ENCODE measurements at places on chromosomes 4 and X.
A peak's percentile ranks its signal among the peaks of the same experiment; 100 is the strongest.

- no peak for DNase-seq
Observed at GRCh38 chr4:8705161-8706145, 112.9 kb downstream of the CPZ start.

GRCh38 chr4:119165767-119166166 is 30.1 kb downstream of the MYOZ2 start:
- no peak for DNase-seq

DNA sequence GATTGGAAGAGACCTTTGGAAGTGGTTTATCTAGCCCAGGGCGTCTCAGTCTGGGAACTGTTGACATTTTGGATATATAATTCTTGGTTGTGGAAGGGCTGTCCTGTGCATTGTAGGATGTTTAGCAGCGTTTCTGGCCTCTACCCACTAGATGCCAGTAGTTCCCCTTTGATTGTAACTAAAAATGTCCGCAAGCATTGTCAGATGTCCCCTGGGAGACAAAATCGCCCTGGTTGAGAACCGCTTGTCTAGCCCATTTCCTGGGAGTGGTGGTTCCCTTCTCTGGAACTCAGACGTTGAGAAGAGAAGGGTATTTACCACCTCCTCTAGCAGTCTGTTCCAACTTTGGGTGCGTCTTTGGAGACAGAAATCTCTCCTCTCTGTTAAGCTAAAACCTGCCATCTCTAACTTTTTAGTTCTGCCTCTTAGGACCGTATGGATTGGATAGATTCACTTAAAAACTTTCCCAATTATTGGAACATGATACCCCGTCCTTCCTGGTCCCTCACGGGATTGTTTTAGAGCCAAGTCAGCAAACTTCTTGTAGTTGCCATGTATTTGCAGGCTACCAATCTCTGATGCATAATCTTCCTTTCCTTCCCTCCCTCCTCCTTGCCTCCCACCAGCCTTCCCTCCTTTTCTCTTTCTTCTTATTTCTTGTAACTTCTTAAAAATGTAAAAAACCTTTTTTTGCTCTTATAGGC is 13.9 kb downstream of the TMEM165 start:
- no peak for DNase-seq

DNA sequence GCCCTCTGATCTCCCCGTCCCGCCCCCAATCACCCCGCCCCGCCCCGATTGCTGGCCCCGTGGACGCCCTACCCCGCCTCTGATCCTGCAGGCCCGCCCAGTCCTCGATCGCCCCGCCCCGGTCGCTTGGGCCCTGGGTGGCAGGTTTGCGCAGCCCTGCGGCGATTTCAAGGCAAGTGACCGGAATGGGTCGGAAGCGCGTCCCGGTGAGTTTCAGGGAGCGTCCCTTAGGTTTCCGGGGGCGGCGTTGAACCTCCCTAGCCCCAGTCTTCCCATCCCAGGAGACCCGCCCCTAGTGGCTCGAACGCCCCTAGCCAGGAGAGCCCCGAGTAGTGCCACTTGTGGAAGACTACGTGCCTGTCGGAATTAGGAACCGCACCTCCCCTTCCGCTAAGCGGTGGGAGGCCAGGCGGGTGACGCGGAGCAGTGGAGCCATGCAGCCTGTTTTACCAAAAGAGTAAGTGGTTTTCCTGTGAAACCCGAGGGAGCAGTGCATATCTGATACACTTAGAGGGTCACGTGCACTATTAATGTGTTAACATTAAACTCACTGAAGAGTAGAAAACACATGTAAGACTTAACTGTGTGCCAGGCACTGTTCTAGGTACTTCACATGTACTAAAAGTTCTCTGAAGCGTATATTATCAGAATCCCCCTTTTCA is 354 bp upstream of the TEC start:
- DNase-seq: peak; percentile 40

DNA sequence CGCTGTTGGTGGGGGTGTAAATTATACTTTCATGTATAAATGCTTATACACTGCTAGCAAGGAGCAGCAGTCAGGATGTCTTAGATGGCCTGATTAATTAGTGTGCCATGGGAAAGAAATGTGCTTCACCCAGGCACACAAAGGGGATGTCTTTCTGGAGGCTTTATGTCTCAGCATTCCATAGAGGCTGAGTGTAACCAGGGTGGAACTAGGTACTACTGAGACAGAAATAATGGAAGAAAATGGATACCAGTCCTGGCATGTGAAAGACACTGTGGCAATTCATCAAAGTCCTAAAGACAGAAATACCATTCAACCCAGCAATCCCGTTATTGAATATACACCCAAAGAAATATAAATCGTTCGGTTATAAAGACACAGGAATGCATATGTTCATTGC is 52.5 kb downstream of the PF4 start:
- DNase-seq: no peak

DNA sequence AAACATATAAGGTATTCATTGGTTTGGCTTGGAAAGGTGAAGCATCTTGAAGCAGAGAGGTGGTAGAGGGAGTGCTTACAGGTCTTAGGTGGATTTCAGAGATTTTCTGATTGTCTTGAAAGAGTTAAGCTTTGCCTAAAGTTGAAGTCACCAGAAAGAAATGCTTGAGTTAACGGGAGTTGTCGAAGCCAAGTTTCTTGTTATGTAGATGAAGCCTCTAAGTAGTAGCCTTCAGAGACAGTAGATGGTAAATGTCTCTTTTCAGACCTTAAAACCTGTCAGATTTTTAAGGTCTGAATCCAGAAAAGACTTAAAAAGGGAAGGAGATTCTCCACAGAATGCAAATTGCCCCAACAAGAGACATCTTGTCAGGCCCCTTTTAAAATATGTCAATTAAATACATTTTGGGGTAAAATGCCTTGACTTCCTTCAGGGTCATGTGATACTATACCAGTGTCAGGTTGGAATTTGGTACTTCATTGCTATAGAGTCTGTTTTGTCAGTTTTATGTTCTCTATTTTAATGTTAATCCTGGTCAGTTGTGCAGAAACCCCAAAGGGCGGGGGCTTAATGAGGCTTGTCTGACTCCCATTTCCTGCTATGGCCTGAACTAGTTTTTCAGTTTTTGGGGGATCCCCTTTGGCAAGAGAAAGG is 81.0 kb downstream of the PCDH18 start:
- DNase-seq: no peak

DNA sequence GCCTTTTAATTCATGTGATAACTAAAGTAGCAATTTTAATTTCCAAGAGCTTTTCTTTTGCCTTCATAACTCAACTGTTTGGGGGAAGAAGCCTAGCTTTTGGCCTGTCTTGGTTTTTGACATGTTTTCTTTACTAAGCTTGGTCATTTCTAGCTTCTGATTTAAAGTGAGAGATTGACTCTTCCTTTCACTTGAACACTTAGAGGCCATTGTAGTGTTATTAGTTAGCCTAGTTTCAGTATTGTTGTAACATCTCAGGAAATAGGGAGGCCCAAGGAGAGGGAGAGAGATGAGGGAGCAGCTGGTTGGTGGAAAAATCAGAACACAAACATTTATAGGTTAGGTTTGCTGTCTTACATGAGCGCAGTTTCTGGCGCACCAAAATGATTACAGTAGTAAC is 44.8 kb downstream of the DCLK2 start:
- DNase-seq: no peak

GRCh38 chr4:119300101-119300978 is 21.6 kb downstream of the FABP2 start:
- DNase-seq: no peak

DNA sequence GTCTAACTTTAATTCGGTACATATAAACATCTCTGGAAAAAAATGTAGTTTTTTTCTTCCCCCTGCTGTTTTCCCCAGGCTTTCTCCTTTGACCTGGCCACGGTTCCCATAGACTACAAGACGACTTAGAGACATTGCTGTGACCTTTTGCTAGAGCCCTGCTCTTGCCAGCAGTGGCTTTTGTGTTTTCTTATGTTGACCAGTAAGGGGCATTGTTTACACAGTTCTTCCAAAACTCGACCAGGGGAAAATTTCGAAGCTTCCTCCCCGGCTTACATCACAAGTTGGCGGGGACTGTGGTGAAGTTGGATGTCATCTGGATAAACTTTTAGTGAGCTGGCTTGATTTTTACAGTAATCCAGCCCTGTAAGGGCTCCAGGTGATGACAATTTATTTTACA is 9.3 kb downstream of the CCDC160 start:
- no peak for DNase-seq

DNA sequence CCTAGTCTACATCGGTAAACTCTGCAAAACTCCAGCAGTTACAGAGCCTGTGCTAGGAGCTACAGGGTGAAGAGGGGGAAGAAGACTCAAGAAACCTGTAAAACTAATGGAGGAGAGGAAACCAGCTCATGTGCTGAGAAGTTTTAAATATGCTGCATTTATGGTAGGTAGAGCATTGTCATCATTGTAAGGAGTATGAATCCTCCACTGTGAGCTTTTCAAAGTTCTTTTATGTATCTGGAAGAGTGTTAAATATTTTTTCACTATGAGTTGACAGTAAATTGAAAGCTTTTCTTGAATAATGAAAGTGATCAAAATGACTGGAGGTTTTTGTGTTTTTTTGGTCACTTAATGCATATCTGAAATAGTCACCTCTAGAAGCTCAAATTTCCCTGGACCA is 46.2 kb downstream of the SEPTIN11 start:
- no peak for DNase-seq

DNA sequence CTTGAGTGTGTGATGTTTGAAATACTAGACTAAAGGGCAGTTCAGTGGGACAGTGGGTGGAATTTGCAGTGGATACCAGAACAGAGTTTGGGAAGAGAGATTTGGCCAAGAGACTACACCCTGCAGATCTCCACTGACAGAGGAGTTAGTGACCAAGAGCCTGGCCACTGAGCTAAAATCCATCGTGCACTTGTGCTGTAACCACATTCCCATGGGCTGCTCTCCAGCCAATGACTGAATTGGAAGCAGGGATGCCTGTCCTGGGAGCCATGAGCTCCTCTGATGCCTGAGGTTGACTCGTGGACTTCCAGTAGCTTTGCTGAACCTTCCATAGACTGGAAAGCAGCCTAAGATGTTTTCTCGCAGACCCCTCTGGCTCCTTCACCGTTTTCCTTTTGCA is 296.1 kb downstream of the TRIML1 start:
- no peak for DNase-seq

DNA sequence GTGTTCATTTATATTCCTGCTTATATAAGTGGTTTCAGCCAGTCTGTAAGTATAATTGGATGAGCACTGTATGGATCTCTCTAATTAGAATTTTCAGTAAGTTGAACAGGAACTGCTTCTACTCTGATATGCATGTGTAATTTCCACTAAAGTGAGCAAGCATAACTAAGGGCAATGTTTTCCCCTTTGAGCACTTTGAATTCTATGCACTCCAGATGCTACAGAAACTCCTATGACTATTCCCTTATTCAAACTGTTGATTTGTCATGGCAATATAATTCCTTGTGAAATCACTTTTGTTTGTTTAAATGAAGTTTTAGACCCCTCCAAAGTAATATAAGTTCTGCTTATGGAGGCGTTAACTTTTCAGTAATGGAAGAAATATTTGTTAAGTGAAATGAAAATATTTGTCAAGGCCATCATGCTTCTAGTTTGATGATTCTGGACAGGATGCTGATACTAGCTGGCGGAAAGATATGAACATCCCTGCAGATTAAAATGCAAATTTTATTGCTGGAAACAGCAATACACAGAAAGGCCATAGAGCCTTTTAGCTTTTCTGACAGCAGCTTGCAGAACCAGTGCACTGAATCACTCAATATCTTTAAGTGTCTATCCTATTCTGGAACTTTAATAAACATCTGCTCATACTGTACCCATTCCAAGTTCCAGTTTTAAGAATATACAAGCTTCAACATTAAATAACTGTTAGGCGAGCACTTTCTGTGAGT is 1460.8 kb downstream of the RAPGEF2 start:
- DNase-seq: no peak

- no peak for DNase-seq
Observed at GRCh38 chr4:89158884-89159503, 47.7 kb downstream of the TIGD2 start.

DNA sequence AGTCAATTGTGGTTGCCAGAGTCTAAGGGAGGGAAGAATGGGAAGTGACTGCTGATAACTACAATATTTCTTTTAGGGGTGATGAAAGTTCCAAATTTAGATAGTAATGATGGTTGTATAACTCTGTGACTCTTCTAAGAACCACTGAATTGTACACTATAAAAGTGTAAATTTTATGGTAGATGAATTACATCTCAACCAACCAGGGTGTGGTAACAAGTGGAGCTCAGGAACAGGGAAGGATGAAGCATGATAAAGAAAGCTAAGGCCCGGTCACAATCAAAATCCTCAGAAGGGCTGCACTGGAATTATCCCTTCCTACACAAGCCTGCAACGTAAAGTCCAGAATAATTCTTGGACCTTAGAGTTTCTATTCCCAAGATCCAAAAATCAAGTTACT is 143.2 kb downstream of the PPARGC1A start:
- no peak for DNase-seq
